Glomerular endothelial cell (primary cell): ENCODE measurements at places on chromosomes 2 and 18.

GRCh38 chr18:604771-605170 is 8.0 kb downstream of the CLUL1 start:
- DNase-seq: no peak

GRCh38 chr2:239035997-239036731 is 188.3 kb downstream of the TWIST2 start:
- no peak for DNase-seq

DNA sequence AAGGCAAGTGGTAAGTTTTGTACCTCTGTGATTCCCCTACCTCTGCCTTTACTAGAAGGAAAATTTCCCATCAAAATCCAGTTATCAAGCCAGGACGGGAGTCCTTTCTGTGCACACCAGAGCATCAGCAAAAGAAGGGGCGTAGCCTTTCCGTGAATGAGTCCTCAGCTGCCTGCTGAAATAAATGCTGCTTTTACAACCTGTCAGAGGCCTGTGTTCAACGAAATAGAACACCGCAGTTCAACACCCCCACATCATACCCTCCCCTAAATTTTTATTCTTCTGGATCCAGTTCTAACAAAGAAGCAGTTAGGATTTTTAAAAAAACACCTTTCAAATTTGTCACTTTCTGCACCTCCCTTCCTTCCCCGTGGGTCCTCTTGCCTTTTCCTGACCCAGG is 135.8 kb downstream of the SETBP1 start:
- DNase-seq: no peak

- no peak for DNase-seq
Measured at GRCh38 chr2:168343586-168343985, 96.2 kb upstream of the STK39 start.

DNA sequence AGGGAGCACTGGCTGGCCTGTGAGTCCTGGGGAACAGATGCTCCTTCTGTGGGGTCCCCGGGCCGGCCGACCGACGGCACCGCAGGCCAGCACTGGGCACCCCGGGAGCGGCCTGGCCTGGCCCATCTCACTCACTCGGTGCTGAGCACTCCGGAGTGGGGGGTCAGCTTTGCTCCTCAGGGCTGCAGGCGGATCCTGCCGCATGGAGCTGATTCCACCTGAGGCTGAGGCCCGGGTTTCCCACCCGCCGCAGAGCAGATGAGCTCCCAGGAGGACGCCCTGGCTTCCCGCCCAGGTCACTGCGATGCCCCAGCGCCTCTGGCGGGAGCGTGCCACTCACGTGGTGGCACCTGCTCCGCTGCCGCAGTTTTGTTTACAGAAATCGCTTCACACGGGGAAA is 418.6 kb downstream of the GALR1 start:
- no peak for DNase-seq

DNA sequence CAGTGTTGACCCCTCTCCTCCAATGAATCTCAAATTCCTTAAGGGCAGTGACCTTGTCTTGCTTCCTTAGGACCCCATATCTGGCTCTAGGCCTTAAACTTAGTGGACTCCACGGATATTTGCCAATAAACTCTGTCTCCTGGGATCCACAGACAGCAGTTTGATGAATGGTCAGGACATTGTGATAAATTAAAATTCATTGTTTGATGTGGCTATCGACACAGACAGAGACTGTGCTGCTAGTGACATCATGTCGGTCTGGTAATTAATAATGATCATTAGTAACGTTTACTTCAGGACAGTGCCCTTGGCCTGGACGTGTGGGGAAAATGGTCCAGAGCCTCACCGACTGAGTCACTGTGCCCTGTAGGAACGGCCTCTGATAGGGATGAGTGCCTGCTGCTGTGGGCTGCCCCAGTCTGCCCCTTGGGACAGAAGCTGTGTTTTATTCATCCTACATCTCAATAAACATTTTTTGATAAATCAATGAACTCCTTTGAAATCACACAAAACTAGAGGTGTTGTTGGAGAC is 5.2 kb upstream of the SLC35F6 start:
- DNase-seq: no peak

- DNase-seq: no peak
Measured at GRCh38 chr2:160680294-160680693, 186.7 kb upstream of the RBMS1 start.
